ENCODE measurements at places on chromosomes 7 and 10.
A peak's percentile ranks its signal among the peaks of the same experiment; 100 is the strongest.

GRCh38 chr7:105209870-105210269, 178.9 kb downstream of the SRPK2 start:
- no peak for DNase-seq

- no peak for DNase-seq
These were observed 120.5 kb downstream of the UBE2H start for GRCh38 chr7:129832282-129832681.

- DNase-seq, result no peak
These were observed 1.2 kb downstream of the ADIRF start for GRCh38 chr10:86969421-86970041.

- DNase-seq, result no peak
These were observed 508.3 kb downstream of the SORCS3 start for GRCh38 chr10:105149371-105149891.

GRCh38 chr7:16926283-16926682, 44.5 kb upstream of the AGR3 start:
- DNase-seq, result peak; percentile 41

GRCh38 chr7:113158756-113159155, 40.4 kb upstream of the SMIM30 start:
- no peak for DNase-seq

DNA sequence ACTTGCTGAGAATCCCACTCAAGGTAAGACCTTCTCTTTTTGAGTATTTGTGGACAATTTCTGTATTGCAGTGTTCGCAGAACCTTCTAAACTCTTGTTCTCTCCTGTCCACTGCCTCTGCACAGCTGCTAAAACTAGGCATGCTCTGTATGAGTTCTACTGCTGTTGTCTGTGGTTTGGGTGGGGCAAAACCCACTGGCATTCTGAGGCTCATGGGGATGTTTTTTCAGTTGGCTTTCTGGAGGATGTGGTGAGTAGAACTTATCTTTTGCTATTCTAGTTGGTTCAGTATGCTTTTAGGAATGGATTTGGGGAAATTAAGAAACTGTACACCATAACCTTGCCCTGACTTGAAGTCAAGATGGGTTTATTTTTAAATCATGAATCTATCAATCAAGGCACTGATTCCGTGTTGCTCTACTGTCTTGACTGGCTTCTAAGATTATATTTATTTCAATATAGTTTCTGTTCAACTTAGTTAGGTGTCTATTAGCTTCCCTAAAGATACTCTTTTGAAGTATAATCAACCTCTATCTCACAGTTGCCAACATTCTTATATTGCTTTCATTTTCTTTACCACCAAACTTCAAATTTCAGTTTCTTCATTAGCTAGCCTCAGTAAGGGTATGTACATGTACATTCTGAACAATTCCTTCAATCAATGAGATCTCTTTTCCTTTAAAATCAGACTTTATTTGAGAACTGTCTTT, 25.0 kb upstream of the C1GALT1 start:
- no peak for DNase-seq

DNA sequence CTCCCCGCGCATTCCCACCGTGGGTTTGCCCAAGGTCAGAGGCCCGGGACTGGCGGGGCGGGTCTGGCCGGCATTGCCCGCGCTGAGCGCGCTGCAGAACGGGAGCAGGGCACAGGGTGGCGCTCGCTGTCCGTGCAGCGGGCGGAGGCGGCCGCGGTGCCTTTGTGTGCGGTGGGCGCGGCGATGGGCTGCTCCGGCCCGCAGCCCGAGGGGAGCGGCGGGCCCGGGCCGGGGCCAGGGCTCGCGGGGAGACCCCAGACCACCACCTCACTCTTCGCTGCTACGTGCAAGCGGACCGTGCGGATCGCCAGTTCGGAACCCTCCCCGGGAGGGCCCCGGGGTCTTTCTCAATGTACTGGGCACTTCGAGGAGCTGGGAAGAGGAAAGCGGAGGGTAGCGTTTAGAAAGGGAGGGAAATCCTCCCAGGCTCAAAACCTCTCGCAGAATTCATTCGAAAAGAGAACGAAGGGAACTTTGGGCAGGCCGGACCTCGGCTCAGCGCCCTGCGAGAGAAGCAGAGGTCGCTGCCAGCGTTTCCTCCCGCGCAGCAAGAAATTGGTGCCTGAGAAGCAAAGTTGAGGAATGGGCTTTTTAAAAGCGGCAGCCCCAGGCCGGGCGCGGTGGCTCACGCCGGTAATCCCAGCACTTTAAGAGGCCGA, 8.5 kb downstream of the SP8 start:
- DNase-seq, result peak; percentile 64

DNA sequence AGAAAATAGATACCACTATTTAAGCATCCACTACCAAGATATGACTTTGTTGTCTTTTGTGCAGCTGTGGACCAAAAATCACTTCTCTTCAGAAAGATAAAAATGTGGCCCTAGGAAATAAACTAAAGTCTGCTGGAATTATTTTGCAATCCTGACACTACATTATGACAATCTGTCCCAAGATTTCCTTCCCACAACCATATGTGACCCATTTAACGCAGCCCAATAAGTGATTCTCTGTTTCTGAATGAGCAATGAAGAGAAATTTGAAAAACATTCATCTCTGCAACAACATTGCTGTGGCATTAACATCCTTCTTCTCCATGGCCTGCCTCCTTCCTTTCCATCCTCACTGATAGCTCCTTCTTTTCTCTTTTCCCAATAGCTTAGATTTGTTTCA, 212.0 kb downstream of the TSPAN12 start:
- DNase-seq, result no peak

GRCh38 chr7:34904987-34905386, 132.3 kb downstream of the DPY19L1 start:
- no peak for DNase-seq

GRCh38 chr10:80662429-80663261, 124.9 kb downstream of the SH2D4B start:
- peak; percentile 95 for DNase-seq

DNA sequence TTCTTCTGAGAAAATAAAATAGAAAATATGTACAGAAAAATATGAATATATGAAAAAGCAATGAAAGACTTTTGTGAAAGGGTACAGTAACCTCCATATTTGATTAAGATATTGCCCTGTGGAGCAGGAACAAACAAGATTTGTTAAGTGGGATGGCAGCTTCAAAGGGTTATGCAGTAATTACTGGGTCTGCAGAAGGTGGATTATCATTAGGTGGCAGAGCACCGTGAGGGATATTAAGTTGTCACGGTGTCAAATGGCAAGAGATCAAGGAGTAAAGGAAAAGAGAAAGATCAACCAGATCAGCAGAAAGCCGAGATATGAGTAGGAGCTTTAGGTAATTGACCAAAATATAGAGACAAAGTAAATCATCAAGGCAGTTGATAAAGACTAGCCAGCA, 44.1 kb downstream of the DGKB start:
- peak; percentile 91 for DNase-seq

GRCh38 chr10:124539935-124540641, 78.5 kb downstream of the LHPP start:
- peak; percentile 53 for DNase-seq

- no peak for DNase-seq
These were observed at the start of gene ANKRD1 for GRCh38 chr10:90920986-90921666. ANKRD1 (minus strand) TSS chr10:90921087; CDS start chr10:90921027, 60 bp downstream.

- DNase-seq, result peak; percentile 77
These were observed 244.3 kb downstream of the MTERF1 start for GRCh38 chr7:91636129-91636724.

GRCh38 chr7:120163449-120163848, 109.5 kb upstream of the KCND2 start:
- DNase-seq, result no peak

GRCh38 chr10:71209352-71209715, 3.0 kb upstream of the UNC5B start:
- DNase-seq, result no peak

DNA sequence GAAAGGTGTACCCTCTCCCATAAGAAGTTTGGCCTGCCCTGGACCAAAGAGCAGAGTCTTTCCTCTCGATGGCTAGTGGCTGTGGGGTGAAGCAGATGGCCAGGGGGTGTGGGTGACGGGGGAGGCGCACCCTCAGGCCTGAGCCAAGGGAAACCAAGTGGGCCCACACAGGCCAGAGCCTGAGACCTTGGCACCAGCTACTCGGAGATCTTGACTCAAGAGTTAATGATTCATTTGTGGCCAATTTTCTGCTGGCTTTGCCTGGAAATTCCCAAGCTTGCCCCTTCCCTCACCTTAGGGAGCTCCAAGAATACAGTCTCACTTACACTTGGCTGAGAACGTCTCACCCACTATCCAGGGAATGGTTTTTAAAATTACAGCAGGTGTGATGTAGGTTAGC, 42.7 kb downstream of the ZMIZ1 start:
- no peak for DNase-seq

GRCh38 chr7:5635461-5636445, 145.7 kb downstream of the RNF216 start:
- no peak for DNase-seq

DNA sequence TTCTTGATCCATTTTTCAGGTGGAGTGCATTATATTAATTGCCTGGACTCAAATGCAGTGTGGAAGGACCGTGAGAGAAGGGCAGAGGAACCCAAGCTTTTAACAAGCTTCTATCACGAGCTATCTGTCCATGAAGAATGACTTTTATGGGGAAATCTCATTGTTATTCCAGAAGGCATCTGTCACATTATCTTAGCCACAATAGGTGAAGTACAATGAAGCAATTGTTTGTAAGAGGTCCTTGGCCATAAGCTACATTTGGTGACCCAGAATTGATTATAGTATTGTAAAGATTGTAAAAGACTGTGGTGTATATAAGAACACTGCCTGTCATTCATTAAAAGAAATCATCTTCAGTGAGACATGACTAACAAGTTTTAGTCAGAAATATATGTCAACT, 58.6 kb upstream of the RELN start:
- no peak for DNase-seq

DNA sequence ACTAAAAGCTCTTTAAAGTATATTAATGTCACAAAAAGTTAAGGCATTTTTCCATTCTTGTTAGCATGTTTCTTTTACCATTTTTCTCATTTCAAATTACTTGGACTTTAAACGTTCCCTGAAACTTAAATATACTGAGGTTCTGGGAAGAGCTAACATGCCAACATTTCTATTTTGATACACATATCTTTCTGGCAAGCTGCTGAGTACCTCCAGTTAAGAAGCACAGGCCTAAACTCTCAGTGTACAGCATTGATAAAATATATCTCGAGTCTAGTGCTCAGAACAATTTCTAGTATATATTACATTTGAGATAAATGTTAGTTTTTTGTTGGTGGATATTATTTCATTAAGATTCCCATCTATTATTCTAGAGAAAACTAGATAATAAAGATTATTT, 612.9 kb upstream of the KCND2 start:
- DNase-seq, result no peak

DNA sequence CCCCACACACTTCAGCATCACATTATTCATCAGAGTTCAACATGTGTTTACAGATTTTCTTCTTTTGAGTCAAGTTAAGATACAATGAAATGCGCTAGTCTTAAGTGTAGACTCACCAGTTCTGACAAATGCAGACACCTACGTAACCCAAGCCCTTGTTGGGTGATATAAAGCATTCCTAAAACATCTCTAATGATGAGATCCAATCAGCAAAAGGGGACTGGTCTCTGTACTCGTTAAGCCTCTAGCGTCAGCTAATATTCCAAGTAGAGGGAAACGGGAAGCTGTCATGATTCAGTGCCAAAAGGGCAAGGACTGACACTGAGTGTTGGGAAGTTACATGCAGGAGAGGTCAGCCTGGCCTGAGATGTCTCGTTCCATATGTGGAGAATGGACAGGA, 38.7 kb upstream of the TRIL start:
- no peak for DNase-seq

- DNase-seq, result no peak
These were observed 92.7 kb upstream of the MKX start for GRCh38 chr10:27838361-27838760.

DNA sequence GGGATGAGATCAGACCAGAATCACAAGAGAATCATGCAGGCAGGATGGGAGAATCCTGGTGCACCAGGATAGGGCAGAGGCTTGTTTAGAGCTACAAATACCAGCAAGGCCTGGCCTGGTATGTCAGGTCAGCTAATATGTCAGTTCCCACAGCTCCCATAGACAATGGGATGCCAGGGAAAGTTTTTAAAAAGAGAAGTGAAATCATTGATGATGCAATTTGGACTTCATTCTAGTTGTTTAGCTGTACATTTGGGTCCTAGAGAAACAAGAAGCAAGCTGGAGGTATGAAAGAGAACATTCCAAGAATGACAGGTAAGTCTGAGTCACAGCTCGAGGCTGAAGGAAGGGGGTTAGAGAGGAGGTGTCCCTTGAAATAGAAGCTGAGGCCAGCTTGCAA, 45.2 kb downstream of the GPR141 start:
- DNase-seq, result no peak

DNA sequence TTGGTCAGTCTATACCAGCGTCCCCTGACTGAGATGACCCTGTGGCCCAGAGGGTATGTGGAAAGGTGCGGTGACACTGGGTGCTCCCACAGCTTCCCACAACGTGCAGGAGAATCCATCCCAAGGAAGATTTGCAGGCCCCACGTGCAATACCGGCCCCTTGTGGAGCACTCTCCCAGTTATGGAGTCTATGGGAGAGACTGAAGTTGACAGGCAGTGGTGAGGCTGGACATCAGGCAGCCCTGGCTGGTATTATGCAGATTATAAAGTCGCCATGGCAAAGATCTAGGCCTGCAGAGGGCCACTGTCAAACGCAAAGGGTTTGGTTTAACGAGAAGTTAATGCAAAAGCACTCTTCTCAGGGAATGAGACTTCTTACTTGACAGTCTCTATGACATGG, 434.7 kb upstream of the C7orf33 start:
- DNase-seq, result no peak

GRCh38 chr10:36302086-36302485, 660.0 kb upstream of the FZD8 start:
- no peak for DNase-seq

DNA sequence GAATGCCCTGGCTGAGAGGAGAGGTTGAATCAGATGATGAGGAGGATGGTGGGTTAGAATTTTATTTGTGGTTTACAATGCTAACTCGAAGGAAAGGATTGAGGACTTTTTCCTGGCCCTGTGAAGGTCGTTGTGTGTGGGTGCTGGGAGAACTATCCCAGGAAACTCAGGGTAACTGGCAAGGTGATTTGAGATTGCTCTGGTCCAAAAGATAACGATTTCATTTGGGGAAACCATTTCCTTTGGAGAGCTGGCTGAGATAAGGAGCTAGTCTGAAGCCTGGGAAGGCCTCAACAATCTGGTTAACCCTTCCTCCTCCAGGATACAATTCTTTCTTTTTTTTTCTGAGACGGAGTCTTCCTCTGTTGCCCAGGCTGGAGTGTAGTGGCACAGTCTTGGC, 33.0 kb downstream of the HK1 start:
- no peak for DNase-seq

- no peak for DNase-seq
These were observed 320.7 kb downstream of the CAMK1D start for GRCh38 chr10:12670004-12670403.

DNA sequence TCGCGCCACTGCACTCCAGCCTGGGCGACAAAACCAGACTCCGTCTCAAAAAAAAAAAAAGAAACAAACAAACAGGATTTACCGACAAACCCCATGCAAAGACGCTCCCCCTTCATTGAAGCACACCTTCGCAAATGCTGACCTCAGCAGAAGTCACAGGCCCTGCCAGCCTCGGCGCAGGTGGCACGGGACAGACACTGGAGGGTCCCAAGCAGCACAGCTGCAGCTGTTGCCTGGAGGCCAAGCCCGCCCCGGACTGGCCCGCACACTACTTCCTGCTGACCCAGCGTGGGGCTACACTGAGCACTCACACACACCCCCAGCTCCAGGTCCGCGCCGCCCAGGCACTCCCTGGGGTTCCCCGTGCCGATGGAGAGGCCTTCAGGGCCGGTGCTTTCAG, 31.2 kb downstream of the SNX8 start:
- DNase-seq, result no peak

All from NCI-H82 (cell line).